CD4-positive, alpha-beta T cell treated with Interleukin-21 for 1 hour (primary cell): ENCODE measurements at places on chromosomes 12 and 14.

DNA sequence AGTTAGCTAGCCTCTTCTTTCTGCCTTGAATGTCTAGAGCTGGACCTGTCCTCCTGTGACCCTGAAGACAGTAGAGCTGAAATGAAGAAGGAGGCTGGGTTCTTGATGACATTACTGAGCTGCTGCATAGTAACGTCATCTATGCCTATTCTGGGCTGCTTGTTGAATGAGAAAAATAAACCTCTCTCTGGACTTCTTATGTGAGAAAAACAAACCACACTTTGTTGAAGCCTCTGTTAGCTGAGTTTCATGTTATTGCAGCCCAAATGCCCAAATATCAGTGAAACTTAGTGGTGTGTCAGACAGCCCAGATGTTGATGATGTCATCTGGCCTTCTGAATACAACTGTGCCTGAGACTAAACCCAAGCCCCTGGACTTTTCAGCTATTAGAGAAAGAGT is 67.0 kb upstream of the MAX start:
- no peak for DNase-seq

DNA sequence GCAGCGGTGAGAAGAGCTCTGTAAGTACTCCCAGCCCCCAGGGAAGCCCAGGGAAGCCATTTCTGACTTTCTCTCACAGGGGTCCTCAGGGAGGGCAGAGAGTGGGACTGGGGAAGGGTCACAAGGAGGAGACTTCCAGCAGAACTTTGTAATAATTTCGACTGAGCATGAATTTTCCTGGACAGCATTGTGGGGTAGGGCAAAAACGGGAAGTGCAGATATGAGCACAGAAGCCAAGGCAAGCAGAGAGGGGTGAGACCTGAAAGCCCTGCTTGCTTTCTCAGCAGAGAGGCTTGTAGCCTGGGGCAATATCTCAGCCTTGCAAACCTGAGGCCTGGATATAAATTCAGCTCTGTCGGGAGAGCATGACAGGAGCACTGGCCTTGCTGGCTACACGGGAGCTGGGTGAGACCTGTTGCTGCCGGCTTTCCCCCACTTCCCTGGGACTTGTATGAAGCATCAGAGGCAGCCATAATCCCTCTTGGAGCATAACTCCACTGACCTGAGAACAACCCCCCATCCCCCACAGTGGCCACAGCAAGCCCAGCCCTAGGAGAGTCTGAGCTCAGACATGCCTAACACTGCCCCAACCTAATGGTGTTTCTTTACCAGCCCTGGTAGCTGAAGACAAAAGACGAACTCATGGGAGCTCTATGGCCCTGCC is 9.8 kb upstream of the IQSEC3 start:
- DNase-seq: no peak

DNA sequence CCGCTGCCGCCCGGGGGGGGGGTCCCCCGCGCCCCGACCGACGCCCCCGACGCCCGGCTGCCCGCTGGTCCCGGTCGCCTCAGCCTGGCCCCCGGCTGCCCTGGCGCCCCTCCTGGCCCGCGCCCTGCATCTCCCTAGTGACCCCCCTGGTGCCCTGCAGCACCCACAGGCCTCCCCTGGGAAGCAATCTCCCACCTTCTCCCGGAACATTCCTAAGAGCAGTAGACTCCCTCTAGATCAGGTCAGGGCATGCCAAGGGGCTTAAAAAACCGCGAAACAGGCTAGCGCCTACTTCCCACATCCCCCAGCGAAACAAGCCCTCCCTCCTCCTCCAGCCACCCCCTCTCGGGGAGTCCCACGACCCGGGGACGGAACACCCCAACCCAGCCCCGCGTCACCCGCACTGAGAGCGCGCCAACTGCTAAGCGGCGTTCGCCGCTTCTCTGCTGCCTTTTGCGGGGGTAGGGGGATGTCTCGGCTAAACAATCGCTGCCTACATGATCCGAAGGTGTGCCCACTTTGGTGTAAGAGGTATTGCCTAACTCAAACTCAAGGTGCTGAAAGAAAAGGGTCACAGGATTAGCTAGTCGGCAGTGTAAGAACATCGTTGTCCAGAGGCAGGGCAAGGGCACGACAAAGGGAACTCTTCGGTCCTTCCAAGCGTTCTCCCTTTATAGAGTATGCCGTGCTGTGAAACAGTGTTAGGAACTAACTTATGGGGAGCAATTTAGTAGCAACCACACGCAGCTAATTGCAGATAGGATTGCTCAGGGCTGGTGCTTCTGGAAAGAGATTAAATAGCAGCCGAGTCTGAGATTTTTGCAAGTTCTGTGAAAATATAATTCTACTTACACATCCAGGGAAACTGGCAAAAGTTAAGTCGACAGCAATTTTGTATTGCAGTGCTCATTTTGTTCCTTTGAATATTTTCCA is 619 bp upstream of the NTN4 start:
- peak; percentile 29 for DNase-seq

GRCh38 chr12:125284945-125285685 is 219.9 kb downstream of the AACS start:
- no peak for DNase-seq

GRCh38 chr12:6635856-6636531 is at the start of gene LPAR5:
Gene LPAR5 (minus strand): TSS chr12:6635959. CDS start chr12:6621248, 14,711 bp downstream.
- peak; percentile 37 for DNase-seq

DNA sequence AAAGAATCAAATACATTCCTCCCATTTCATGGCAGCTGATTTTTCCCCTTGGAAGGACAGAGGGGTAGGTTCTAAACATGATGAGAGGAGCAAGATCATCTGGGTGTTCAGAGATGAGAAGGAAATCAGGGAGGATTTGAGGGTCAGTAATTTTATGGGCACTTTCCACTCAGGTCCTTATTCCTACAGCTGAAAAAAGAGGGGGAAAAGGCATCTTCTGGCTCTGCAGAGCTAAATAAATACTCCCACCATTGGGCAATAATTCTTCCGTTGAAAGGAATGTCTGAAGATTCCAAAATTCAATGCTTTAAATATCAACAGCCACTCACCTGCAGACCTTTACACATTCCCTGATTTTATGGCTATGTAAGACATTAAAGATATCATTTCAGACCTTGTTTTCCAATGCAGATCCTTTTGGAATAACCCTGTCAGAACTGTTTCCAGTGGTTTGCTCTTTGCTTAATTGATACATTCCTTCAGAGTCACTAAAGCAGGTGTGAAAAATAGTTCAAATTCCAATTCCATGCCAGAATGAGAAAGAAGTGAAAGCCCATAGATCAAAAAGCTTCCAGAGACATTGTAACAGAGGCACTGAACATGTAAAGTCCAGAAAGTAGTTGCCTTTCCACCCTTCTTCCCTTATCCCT is 233.3 kb upstream of the KRR1 start:
- DNase-seq: no peak

- no peak for DNase-seq
These were observed 66.3 kb upstream of the SOX5 start for GRCh38 chr12:24015833-24016160.

DNA sequence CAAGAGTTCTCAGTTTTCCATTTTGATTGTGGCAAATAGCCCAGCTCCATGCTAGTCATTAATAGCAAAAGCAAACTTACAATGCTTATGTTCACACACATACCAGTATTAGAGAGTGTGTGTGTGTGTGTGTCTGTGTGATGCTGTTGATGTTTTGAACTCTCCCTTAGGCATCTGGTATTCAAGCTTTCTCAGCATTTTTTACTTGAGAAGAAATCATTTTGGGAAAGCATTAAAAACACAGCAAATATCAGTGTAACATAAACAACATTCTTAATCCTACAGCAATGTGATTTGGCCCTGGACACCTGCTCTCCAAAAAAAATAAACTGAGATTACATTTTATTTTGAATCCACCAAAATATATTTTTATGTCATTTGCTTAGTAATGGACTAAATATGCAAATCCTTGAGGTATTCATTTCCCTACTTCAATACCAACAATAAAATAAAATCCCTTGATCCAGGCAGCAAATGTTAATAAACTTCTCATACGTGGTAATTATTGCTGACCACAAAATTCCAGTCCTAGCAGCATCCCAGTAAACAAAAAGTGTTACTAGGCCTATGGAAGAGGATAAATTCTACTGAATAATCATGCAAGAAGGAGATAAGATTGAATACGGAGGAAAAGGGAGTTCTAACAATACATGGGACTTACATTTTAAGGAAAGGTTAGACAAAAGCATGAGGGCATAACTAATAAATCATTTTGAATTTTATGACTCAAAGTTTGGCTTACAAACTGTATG is 249.5 kb upstream of the CLEC14A start:
- no peak for DNase-seq

GRCh38 chr12:67441736-67442346 is 172.7 kb downstream of the CAND1 start:
- peak; percentile 76 for DNase-seq
